EH (cell line): ENCODE measurements at places on chromosomes 3 and 15.

DNA sequence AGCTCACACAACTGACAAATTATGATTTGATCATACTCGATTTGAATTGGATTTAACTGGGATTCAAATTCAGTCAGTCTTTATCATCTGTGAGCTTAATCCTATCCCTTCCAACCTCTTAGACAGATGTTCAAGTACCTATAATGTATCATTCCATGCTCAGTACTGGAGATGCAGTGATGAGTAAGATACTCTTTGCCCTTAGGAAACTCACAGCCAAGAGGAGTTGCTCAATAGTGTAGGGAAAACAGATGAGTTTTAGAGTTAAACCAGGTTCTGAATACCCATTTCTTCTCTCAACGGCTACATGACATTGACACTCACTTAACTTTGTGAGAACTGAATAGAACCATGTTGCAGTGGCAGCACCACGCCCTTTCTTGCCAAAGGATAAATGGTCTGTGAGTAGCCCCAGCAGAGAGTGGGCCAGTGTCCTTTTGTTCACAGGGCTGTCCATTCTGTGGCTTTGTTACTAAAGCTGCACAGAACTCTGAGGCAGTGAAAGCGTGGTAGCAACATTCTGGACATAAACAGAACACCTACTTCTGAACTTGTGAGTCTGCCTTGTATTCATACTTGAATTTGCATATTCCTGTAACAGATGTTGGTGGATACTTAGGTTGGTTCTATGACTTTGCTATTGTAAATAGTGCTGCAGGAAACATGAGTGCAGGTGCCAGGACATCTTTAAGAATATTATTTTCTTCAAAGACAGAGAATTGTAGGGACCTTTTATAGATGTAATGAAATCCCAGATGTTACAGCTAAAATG, 91.6 kb downstream of the RASA2 start:
- peak; percentile 39 for DNase-seq

- DNase-seq = no peak
These were observed 96.3 kb upstream of the P2RY1 start for GRCh38 chr3:152738656-152739055.

- peak; percentile 85 for DNase-seq
These were observed 186.1 kb downstream of the FMN1 start for GRCh38 chr15:33008284-33008995.

- DNase-seq = peak; percentile 74
These were observed 5.5 kb downstream of the PLD1 start for GRCh38 chr3:171804618-171805389.

DNA sequence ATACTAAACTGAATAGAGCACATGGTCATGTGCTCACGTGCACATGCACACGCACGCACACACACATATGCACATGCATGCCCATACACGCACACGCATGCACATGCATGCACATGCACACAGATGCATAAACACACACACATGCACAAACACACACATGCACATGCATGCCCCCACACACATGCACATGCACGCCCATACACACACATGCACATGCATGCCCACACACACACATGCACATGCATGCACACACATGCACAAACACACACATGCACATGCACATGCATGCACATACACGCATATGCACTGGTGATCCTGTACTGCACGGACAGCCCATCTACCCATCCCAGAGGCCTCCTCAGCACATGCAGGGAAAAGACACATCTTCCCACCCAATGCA, 426.6 kb downstream of the OCA2 start:
- DNase-seq = no peak

- DNase-seq = no peak
These were observed 10.8 kb upstream of the SLC24A5 start for GRCh38 chr15:48109856-48110531.

DNA sequence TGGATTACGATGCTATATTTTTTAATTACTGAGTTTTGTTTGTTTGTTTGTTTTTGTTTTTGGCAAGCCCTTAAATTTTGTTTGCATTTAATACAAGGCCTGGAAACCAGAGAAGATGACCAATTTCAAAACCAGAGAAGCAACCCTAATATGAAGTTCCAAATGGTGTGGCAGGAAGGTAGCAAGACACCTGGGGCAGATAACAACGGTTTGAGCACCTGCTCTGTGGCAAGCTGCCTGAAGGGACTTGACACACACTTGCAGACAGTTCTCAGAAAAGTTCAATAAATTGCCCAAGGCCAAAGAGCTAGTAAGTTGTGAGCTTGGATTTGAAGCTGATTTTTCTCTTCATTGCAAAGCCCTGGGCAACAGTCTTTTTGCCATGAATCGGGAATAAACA, 151.2 kb upstream of the UBE2E1 start:
- DNase-seq = no peak

GRCh38 chr3:48268381-48268935, 27.6 kb downstream of the ZNF589 start:
- DNase-seq = no peak

- DNase-seq = peak; percentile 94
These were observed 3.3 kb upstream of the SKIC8 start for GRCh38 chr15:78302579-78303312.

DNA sequence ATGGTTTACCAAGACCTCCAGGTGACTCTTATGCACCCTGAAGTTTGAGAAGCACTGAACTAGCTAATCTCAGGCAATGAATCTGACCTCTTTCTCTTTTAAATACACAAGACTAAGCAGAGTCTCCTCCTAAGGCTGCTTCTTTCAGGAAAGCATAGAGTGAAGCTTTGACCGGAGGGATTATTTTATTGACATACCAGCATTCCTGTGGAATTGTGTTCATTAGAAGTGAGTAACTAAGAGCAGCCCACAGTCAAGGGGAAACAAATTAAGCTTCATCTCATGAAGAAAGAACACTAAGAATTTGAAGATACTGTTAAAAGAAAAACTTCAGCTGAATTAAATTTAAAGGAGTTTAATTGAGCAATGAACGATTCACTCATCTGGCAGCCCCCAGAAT, 963.5 kb downstream of the NTRK3 start:
- DNase-seq = peak; percentile 82

- DNase-seq = no peak
These were observed 113.1 kb downstream of the CHCHD6 start for GRCh38 chr3:126816986-126817777.

DNA sequence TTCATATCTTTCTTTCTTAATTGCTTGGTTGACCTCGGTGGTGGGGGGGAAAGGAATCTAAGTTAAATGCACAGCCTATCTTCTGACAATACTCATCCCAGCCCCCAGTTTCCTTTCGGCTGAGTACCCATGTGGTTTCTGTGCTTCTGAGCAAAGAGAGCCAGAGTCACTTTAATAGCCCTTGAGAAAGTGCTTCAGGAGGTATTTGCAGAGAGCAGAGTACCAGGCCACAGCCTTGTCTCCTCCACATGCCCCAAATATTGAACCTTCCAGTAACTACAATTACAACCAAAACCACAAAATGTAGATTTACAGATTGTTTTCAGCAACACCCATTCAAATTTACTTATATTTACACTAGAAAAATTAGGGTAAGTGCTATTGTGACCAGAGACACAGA, 647.4 kb downstream of the NR2F2 start:
- no peak for DNase-seq

DNA sequence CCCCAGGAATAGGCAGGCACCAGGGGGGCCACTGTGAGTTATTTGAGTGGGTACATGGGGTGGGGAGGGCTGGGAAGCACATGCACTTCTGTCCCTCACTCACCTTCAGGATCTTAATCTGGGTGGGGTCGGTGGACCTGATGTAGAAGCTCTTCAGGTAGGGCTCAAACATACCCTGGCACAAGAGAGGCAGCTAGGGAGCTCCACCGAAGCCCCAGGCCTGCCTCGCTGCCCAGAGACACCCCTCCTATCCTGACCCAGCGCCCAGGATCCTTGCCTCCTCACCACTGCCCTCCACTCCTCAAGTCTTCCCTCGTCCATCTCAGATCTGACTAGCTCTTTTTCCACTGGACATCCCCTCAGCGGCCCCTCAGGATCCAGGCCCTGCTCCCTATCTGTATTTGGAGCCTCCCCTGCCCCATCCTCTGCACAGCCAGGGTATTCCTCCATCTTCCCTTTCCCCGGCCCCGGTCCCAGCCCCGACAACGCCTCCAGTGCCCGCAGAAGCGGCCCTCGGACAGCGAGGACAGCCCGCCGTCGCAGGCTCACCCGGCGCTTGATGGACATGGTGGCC, 30.0 kb downstream of the AP3B2 start:
- no peak for DNase-seq

DNA sequence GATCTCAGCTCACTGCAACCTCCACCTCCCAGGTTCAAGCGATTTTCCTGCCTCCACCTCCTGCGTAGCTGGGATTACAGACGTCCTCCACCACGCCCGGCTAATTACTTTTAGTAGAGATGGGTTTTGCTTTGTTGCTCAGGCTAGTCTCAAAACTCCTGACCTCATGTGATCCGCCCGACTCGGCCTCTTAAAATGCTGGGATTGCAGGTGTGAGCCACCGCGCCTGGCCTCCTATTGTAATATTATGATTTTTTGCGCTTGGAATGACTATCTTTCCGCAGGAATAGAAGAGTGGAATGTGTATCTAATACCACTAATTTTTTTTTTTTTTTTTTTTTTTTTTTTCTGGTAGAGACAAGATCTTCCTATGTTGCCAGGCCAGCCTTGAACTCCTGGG, 1.8 kb downstream of the ARL8B start:
- no peak for DNase-seq

DNA sequence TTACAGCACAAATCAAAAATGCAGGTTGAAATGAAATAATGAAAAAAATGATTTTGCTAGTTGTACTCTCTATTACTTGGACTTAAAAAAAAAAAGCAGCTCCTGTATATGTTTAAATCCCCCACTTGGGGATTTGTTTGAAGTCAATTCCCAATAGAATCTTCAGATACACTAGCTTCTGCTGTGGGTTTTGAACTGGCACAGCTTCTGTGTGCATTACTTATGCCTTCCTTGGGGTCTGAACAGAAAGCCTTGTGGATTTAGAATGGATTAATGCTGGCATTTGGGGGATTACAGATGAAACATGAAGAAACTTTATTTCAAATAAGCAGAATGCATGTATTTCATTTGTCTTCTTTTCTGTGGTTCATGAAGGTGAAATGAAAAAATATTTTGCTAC, 513.2 kb upstream of the TBL1XR1 start:
- no peak for DNase-seq

GRCh38 chr3:11091088-11091590, 63.2 kb upstream of the HRH1 start:
- no peak for DNase-seq

DNA sequence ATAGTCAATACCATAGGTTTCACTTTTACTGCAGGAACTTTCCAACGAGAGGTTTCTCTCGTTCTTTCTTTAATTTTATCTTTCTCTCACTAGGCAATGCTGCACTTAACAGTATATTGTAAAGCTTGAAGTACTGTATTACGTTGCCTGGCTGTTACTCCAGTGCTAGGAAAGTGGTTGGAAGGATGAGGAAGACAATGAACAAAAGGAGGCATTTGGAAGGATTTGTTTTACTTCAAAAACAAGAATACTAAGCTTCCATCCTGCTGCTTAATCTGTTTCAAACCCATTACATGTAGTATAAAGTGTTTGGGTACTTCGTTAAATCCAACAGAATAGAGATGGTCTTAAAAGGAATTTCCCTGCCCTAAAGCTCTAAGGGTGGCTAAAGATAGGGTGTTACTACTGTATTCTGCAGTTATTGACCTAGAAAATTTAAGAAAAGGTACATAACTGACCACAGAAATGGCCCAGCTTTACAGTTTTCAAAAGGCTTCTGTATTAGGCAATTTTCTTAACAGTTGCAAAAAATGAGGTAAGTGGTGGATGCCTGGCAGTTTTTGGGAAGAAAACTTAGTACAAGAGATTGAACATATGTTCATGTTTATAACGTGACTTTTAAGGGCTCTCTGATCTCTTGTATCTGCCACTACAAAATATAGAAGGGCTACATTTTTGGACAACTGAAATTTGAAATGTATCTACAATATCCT, 785 bp upstream of the IFT57 start:
- DNase-seq = no peak

DNA sequence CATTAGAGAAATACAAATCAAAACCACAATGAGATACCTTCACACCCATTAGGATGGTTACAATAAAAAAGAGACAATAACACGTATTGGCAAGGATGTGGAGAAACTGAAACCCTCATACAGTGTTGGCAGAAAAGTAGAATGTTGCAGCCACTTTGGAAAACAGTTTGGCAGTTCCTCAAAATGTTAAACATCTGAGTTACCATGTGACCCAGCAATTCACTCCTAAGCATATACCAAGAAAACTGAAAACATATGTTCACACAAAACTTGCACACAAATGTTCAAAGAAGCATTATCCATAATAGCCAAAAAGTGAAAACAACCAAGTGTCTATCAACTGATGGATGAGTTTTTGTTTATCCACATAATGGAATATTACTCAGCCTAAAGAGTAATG, 166.9 kb upstream of the FAM3D start:
- DNase-seq = peak; percentile 29

DNA sequence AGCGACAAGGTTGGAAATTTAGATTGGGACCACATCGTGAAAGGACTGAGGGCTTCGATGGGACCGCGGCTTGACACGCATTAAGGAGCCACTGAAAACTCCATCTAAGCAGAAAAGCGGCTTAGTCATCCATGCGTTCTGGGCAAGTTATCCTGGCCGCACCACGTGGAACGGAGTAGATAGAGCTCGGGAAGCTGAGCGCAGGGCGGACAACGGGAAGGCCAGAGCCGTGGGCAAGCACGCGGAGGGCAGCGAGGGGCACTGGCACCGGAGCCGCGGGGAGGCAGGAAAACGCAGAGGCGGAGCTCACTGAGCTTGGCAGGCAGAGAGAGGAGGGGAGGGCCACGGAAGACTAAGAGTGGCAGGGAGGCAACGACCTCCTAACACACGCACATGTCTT, 61.3 kb upstream of the VGLL4 start:
- DNase-seq = peak; percentile 87

- no peak for DNase-seq
These were observed 6.8 kb upstream of the PLCL2 start for GRCh38 chr3:16877911-16878310.

DNA sequence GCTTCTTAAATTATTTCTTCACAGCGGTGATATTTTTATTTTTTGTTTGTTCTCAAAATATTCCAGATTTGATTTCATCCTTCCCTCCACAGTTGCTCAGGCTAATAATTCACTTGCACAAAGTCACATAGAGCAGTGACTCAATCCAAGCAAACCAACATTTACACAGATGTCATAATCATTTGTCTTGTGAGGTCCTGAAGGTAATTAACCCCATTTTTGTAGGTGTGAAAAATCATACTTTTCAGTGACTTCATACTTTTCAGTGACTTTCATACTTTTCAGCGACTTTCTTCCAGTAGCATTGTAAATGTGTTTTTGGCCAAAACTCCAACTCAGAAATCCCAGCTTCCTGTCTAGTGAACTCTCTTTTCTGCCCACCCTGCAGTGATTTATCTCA, 32.1 kb downstream of the CD200 start:
- no peak for DNase-seq

DNA sequence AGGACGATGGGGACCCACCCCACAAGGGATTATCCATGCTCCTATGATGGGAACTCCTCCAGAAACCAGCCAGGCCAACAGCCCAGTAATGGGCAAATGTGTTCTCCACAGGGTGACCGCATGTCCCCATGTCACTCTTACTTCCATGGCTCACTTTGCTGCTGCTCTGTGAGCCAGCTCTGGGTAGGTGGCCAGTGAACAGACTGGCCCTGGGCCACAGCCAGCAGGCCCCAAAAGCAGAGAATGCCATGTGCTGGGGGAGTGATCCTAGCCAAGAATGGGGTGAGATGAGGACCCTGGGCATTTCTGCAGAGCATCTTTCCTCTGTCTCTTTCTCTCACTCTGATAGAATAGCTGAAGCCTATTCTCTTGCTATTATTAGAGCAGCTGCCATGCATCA, 391.4 kb downstream of the LRTM1 start:
- no peak for DNase-seq

GRCh38 chr3:9400616-9401015, 3.2 kb downstream of the SETD5 start:
- no peak for DNase-seq
